ENCODE measurements at places on chromosomes 16 and 17. TPM values are rescaled to one million over a fixed set of nuclear protein-coding genes. Genes with fewer than 3 reads are reported as not detected.

The CACNG1 gene
- not detected for total RNA-seq

The LRRC37A2 gene
- 1.2 TPM for total RNA-seq

The SKAP1 gene
- total RNA-seq: not detected

The CPHXL2 gene
- total RNA-seq: not detected

The NLRC3 gene
- total RNA-seq: under 0.01 TPM

The NLK gene
- total RNA-seq: 15.1 TPM

The GGT6 gene
- total RNA-seq: not detected

The USP43 gene
- total RNA-seq: under 0.01 TPM

Data from smooth muscle cell of the coronary artery (primary cell).